Astrocyte of the hippocampus (primary cell): ENCODE measurements at places on chromosomes 1 and 21.

- peak; percentile 39 for DNase-seq
These were observed 467.8 kb downstream of the CAMTA1 start for GRCh38 chr1:7253118-7253480.

DNA sequence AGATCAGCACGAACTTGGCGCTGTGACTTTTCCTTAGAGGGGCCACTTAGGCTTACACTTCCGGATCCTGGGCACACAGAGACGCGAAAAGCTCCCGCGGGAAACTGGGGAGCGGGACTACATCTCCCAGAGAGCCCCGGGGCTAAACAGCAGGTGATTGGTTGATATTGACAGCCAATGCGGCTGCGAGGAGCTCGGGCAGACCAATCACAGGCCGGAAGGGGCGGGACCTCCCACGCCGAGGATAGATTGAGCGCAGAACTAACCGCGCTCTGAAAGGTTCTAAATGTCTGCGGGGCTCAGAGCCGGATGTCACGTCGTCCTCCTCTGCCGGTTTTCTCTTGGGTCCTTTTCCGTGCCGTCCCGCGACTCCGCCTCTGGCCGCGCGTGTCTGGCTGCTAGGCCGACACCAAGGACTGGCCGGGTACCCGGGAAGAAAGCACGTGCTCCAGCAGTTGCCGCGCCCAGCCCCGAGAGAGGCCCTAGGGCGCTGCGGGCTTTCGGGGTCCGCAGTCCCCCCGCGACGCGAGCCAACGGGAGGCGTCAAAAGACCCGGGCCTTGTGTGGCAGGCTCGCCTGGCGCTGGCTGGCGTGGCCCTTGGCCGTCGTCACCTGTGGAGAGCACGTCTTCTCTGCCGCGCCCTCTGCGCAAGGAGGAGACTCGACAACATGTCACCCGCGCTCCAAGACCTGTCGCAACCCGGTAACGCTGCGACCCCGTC, at the start of gene MTR:
MTR (plus strand) TSS at position 258 of the 722 bp plus-strand sequence; CDS start at position 670, 412 bp downstream.
- peak; percentile 99 for DNase-seq

GRCh38 chr21:42381347-42381984, 14.4 kb downstream of the TMPRSS3 start:
- peak; percentile 34 for DNase-seq

DNA sequence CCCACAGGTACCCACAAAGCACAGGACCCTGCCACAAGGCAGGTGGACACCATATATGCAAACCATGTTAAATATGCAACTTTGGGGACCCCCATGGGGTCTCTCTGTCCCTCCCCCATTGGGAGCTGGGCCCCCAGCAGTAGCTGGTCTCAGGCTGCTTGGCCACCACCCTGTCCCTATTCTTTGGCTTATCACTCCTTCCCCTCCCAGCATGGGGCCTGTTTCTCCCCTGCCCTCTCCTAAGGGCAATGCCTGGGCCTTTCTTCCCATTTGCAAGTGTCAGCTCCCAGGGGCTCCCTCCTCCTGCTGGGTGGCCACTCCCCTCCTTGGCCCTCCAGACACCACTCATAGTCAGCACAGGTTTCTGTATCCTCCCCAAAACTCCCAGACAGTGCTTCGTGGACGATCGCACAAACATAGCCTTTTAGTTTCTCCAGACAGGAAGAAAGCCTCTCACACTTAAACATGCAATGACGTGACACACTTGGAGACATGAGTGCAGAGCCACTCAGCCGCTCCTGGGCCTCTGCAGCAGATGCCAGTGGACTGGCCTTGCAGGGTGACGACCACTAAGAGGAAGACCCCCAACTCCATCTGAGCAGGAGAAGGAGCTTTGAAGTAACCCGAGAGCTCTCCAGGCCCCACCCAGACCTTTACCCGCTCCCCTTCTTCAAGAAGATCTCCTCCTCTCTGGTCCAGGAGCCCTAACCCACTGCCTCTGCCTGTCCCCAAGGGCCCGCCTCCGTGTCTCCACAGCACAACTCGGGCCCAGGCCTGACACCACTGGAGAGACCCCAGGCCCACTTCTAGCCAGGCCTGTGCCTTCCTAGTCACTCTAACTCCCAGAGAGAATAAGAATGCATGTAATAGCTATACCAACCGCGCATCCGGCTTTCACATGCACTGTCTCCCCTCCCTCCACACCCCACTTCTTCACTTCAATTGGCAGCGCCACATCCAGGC, 22.9 kb downstream of the CITED4 start:
- no peak for DNase-seq

DNA sequence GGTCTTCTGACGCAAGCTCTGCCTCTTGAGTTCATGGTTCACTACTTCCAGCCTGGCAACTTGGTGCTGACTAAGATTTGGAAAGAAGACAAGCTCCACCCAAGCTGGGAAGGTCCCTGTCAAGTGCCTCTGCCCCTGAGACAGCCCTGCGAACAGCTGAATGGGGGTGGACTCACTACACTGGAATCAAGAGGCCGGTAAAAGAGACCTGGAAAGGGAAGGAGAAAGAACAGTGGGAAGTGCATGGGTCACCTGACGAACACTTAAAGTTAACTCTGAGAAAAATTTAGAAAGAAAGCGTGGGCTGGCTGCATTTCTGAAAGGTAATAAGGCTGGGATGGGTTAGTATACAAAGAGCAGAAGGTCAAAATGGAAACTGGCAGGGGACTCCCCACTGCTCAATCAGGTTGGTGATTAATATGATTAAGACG, 26.1 kb upstream of the ZNF496 start:
- peak; percentile 30 for DNase-seq

- no peak for DNase-seq
These were observed 48.2 kb downstream of the DDX20 start for GRCh38 chr1:111803951-111804350.

- DNase-seq: peak; percentile 87
These were observed 10.3 kb upstream of the LMNA start for GRCh38 chr1:156104065-156104810.

DNA sequence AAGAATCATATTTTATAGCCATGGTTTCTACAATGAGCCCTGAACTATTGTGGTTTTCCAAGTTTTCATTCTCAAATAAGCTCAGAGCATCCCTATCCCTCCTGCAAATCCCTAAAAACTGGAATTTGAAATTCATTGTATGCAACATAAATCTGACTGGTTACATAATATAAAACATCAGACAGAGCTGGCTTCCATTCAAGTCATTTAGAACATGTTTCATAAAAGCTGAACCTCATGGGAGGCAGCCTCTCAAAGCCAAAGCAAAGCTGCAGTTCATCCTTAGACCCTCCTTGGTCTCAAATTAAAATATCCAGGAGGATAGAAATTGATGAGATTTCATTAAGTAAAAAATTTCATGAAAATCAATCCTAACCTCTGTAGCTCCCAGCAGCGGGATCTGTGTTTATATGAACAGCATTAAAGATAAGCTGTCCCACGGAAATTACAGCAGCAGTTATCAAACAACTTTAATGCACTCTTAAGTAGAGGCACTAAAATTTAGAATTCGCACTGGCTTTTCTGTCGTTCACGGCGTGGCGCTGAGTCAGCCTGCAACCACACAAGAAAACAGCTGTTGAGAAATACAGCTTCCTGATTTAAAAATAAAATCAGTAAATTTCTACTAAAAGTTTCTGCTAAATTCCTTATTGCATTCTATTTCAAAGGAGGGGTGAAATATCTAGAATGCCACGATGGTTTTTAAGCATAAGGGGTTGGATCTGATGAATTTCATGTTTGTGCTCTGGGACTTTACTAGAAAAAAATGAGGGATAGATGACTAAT, 99.9 kb upstream of the TIAM1 start:
- no peak for DNase-seq

GRCh38 chr21:27329255-27329851, 362.5 kb upstream of the ADAMTS5 start:
- no peak for DNase-seq

DNA sequence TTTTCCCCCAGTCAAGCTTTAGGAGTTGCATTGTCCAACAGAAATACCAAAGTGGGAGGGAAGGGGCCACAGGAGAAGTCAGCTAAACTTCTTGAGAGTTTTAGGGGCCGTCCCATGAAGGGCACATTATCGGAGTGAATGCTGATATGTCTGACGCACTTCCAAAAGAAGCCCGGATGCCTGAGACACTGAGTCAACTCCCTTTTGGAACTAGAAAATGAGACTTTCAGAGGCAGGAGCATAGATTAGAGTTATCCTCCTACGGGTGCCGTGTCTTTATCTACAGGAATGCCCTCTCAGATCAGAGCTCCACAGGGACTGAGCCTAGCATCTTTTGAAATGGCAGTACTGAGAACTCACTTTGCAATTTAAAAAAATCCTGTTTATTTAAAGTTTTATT, 13.1 kb downstream of the ACTN2 start:
- DNase-seq: peak; percentile 53

DNA sequence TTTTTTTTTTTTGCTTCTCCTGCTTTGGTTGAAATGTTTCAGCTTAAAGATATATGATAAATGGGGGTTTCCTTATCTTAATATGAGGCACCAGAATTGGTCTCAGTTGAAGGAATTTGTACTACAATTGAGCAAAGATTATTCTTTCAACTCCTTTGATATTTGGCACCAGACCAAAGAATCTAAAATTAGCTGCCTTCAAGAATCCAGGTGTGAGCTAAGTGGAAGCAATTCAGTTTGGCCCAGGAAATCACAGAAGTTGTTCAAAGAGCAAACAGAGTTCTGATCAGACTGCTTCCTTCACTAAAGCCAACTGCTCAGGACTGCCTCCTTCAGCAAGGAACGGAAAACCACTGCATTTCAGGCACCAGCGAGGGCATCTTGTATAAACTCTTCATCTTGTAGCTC, 68.3 kb upstream of the BCAR3 start:
- peak; percentile 20 for DNase-seq

GRCh38 chr1:207744000-207744534, 7.8 kb upstream of the CD46 start:
- no peak for DNase-seq

GRCh38 chr1:201748335-201748734, 80.6 kb upstream of the IPO9 start:
- DNase-seq: peak; percentile 94

GRCh38 chr1:1794999-1795398, 16.7 kb upstream of the NADK start:
- no peak for DNase-seq

DNA sequence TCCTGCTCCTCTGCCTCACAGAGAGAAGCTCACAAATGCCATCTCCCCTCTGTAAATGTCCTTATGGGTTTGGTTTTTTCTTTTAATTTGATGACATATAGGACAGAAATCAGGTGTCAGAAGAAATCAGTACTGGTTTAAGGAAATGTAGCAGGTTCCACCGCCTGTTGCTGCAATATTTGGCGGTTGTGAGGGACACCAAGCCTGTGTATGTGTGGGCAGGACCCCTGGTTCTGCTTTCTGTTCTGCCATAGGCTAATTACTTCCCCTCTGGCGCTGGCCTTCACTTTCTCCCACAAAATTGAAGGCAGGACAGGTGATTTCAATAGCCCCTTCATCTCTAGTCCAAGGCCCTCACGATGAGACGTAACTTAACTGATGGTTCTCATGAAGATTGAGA, 69.2 kb downstream of the PRDM2 start:
- no peak for DNase-seq

DNA sequence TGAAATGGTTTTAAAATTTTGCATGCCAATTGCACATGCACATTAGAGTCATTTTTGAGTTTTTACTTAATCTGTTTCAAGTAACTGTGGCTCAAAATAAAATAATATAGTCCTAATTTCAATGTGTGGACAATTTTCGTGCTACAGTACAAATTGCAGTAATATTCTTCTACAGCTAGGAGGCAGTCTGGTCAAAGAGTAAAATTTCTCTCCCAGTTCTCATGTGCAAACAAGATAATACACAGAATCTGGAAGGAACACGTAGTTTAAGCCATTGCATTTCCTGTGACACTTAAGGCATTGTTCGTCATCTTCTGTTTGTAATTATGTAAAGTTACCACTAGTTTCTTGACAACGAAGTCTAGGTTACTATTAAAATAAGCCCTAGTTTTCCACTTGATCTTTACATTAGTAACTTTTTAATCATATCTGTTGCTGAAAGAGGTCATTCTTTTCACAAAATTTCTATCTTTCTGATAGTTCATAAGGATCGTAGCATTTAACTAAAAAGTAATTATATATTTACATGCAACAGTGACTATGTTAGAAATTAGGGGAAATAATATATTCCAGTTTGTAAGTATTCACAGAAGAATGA, 28.9 kb downstream of the ODR4 start:
- DNase-seq: peak; percentile 44

- DNase-seq: no peak
These were observed 7.3 kb upstream of the APCS start for GRCh38 chr1:159580340-159580739.

DNA sequence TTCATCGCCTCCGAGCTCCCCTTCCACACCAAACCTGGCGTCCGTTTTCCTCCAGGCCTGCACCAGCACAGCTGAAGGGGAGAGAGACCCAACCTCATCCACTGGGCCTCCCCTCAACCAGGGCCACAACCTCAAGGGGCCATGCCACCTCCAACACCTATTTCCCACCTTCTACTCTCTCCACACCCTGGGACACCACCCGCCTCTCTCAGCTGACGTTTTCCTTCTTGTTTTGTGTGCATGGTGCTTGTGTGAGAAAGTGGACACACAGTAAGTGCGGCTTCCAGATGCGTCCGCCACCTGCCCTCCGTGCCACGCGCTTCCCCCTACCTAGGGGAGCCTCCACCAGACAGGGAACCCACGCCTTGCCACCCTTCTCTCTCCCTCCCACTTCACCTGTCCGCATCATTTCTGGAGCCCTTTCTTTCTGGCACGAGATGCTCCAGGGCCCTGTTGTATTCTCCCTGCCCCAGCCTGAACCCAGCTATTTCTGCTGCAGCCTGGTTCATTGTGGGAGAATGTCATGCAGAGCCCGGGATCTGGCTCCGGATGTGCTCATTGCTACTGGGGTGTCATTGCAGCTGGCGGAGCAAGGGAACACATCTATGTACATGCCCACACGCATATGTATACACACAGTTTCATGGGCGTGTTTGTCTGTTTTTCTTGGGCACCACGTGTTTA, 1.3 kb upstream of the GNB1 start:
- DNase-seq: no peak

DNA sequence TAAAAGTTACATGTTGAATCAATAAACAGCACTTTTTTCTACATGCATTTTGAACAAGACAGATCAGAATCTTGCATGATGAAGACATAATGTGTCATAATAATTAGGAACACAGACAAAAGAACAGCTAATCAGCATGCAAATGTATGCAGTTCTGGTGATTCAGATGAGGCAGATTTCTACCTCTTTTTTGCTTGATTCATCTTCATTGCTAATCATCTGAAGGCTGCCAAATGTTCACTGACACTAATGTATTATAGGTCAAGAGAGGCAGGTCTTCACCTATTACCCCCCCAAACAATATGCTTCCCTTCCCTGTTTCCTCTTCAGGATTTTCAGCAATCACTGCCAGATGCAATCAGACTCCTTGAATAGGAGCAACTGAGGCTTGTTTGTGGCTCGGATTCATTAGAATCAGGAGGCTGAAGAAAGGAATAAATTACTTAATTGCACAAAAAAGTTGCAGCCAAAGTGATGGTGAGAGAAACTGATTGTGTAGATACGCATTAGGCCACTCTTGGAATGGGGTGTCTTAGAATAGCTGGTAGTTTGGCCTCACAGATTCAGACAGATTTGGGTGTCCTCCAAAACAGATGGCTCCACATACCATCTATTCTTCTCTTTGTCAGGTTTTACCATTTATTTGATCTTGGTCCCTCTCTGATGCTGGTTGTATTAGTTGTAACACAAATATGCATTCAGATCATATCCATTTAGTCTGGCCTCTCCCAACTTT, 275.4 kb downstream of the RPS6KC1 start:
- peak; percentile 26 for DNase-seq

- no peak for DNase-seq
These were observed at the start of gene CLCA4 for GRCh38 chr1:86546787-86547221. TSS of gene CLCA4 (plus strand) at chr1:86547078. CDS start at chr1:86547120, 42 bp downstream.

GRCh38 chr1:15453734-15454133, 2.8 kb upstream of the CELA2A start:
- no peak for DNase-seq
